Fibroblast of skin of left biceps (primary cell): ENCODE measurements at places on chromosomes 4 and X.

DNA sequence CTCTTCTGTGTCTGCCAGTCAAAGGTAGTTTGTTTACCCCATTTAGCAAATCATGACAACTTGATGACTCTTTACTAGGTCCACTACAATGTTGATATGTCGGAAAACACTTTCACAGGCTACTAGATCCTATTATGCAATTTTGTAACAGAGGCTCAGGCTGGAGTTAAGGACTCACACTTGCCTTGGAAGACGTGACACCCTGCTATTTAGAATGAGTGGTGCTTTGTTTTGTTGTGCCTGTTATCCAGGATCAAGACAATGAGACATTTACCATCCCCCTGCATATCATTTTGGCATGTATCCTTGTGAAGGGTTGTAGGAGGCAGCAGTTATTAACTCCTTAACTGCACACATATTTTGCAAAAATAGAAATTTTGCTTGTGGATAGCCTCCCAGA is 263.7 kb downstream of the IL1RAPL1 start:
- no peak for DNase-seq

DNA sequence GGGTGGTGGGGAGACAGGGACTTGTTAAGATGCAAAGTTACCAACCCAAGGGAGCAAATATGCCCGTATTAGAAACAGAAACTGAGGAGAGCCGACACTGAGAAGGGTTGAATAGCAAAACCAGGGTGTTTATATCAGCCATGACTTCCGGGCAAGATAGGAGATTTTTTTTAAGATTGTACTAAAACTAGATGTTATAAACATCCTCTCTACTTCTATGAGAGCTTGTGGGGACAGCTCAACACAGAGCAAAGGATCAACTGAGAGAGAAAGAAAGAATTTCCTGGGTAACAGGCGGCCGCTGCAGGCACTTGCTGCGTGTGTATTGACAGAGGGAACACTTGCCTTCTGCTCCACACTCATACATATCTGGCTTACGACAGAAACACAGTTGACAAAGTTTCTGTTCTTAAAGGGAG is 49.1 kb upstream of the FBXW7 start:
- no peak for DNase-seq

DNA sequence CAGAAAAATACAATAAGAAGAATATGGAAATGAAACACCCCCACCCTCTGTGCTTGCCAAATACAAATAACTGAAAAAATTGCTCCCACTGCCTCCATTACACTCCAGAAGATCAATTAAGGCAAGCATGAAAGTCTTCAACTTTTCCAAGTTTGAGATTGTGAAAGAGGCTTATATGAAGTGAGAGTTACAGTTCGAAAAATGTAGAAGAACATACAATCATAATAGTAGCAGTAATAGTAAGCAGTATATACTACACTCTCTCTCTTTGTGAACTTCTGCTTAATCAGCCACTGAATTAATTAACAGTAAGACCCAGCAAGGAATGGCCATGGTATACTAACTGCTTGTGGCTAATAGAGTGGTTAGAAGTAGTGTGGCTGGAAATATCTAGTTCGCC is 923.2 kb downstream of the RPA4 start:
- no peak for DNase-seq

- peak; percentile 93 for DNase-seq
These were observed 94.5 kb downstream of the ANXA3 start for GRCh38 chr4:78645853-78646757.

DNA sequence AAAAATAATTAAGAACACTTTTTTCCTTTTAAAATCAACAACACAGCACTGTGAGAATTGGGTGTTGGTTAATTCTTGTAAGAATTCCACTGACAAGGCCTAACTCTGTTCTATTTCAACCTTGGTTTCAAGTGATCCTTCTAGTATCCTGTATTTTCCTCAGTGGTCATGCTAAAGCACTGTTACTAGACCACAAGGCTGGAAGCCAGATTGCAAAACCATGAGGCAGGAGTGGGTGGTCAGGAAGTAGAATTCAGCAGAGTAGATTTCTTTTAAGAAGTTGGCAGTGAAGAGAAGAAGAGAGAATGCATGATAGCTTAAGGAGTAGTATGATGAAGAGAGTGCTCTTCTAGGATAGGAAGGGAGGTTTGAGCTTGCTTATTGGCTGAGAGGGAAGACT is 71.6 kb upstream of the LEF1 start:
- DNase-seq = peak; percentile 6

DNA sequence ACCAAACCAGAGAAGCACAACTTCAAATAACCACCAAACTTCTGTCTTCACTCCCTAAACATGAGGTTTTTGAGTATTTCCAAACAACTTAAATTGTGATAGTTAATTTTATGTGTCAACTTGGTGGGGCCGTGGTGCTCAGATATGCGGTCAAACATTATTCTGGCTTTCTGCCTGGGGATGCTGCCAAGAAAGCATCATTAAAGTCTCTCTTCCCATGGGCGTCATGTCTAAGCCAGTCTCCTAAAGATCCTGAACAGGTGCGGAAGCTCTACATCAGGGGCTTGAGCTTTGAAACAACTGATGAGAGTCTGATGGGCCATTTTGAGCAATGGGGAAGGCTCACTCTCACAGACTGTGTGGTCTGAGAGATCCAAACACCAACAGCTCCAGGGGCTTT is 24.1 kb upstream of the SOD3 start:
- no peak for DNase-seq

DNA sequence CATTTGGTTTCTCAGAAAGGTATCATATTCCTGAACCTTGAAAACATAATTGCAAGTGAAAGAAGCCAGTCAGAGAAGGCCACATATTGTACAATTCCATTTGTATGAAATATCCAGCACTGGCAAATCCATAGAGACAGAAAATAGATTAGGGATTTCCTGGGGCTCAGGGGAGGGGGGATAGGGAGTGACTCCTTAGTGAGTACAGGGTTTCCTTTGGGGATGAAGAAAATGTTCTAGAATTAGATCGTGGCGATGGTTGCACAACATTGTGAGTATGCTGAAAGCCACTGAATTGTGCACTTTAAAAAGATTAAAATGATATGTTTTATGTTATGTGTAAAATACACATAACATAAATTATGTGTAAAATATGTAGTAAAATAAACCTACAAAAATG is 10.3 kb downstream of the XPNPEP2 start:
- no peak for DNase-seq

DNA sequence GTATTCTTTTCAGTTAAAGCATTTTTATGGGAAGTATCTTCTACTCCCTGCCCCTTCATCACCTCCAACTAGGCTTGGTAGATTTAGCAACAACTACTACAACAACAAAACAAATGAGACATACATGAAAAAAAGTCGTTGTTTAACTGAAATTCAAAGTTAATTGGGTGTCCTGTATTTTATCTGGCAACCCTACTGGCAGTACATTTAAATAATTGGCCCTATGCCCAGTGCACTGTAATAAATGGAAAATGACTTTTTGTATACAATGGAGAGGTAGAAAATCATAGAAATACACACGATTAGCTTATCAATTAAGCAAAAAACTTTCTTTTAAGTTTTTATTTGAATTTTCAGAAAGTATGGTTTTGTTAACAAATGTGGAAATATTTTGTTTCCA is 21.4 kb upstream of the CLGN start:
- no peak for DNase-seq

GRCh38 chrX:154738011-154738738 is 12.7 kb downstream of the GAB3 start:
- no peak for DNase-seq
